ENCODE measurements at places on chromosomes 2 and 18.

- DNase-seq = no peak
These were observed 101.0 kb downstream of the UNC80 start for GRCh38 chr2:209872675-209873074.

- DNase-seq = no peak
These were observed 151.2 kb upstream of the BOD1L2 start for GRCh38 chr18:56995579-56996188.

DNA sequence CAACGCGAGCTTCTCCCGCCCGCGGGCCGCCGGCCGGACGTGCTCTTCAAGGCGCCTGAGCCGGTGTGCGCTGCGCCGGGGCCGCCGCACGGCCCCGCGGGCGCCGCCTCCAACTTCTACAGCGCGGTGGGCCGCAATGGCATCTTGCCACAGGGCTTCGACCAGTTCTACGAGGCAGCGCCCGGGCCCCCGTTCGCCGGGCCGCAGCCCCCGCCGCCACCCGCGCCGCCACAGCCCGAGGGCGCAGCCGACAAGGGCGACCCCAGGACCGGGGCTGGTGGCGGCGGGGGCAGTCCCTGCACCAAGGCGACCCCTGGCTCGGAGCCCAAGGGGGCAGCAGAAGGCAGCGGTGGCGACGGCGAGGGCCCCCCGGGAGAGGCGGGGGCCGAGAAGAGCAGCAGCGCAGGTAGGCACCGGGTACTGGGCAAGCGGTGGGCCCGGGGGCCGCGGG lies 676 bp downstream of the HOXD11 start:
- DNase-seq = no peak

DNA sequence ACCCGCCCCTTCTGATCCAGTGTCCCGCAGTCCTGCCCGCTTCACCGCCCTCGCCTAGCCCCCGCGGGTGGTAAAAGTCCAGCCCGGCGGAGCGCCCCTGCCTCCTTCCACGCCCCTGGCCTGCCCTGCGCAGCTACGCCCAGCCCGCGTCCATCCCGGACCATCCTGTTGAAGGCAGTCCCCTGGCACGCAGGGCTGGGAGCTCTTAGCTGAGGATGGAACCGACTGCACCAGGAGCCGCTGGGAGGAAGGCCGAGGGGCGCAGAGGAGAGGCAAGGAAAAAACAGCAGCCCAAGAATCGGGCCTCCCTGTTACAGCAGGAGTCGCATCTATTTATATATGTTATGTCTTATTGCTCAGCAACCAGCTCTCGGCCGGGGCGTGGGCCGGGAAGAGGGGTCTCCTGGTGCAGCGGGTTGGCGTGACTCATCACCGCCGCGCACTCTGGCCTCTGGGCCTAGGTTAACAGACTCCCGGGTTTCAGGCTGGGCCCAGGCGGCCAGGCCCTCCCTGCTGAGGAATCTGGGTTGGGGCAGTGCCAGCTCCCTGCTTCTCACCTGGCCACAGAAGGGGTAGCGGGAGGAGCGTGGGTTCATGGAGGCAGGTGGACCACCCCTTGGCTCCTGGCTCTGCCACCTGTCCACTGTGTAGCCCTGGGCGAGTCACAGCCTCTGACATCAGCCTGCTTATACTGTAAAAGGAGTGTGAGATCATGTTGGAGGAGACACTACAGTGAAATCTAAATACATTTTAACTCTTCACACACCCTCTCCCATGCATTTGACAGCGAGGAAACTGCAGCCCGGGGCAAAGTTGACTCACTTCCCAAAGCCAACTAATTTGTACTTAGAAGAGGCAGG lies 13.4 kb upstream of the MAP3K2 start:
- peak; percentile 50 for DNase-seq

DNA sequence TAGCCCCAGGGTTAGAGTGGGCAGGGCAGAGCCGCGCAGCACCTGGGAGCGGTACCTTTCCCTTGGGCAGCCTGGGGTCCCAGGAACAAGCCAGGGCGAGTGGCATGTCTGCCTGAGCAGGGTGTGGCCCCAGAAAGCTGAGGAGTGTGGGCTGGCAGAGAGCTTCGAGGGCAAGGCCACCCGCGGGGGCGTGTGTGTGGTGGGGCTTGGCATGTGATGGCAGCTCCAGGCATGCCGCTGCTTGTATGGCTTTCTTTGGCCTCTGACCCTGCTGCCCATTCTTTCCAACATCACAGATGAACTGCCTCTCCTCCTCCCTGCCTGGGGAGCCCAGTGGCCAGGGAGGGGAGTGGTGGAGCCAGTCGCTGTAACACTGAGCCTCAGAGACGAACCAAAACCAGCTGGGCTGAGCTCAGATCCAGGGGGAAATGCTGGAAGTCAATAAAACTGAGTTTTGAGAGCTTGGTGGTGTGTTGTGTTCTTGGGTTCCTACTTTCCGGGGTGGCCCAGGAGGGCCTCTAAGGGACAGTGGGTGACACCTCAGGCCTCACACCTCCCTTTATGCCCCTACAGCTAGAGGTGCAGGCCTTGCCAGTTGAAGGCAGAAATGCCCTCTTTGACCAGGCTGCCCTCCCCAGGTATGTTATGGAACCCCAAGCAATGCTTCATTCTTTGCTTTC lies 7.4 kb downstream of the DNAJB2 start:
- DNase-seq = no peak

- DNase-seq = no peak
These were observed 240.9 kb upstream of the GULP1 start for GRCh38 chr2:188050726-188051125.

DNA sequence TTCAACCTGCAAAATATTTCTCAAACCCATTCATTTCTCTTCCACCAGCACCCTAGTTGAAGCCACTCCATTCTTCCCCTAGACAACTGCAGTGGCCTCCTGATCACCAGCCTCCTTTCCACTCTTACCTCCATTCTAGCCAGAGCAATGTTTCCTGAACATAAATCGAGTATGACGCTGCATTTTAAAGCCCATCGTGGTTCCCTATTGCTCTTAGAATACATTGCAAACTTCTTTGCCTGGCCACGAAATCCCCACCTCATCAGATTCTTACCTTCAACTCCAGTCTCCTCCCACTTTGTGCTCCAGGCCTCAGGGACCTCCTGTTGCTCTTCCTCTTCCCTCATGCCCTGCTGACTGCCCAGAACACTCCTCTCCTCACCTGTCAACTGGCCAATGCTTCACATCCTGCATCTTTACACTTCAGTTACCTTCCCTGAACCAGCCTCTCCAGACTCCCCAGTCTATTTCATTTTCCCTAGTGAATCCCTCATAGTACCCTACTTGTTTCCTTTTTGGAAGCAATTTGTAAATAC lies 176.5 kb upstream of the CTAGE1 start:
- DNase-seq = no peak

DNA sequence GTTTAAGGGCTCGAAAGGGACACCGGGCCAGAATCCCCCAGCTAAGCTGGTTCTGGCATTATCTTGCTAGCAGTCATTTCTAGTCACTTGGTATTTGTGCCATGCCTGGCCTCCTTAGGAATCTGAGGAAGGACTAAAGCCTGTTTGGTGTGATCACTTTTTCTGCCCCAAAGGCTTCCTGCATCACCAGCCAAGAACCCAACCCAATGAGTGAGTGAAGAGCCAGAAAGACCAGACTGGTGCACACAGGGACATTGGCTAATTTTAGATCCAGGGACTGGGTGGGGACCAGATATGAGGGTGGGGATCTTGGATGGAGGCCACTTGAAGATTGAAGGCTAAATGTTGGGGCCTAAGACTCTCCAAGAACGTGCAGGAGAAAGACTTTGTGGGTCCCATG lies 411.9 kb upstream of the TNP1 start:
- DNase-seq = no peak
